ENCODE measurements at places on chromosomes 1 and 21.

- peak; percentile 73 for DNase-seq
These were observed 6.0 kb upstream of the PITHD1 start for GRCh38 chr1:23772049-23772853.

GRCh38 chr21:37168666-37169065, 95.6 kb downstream of the TTC3 start:
- DNase-seq: no peak

- no peak for DNase-seq
These were observed 10.5 kb downstream of the TMEM240 start for GRCh38 chr1:1529936-1530335.

DNA sequence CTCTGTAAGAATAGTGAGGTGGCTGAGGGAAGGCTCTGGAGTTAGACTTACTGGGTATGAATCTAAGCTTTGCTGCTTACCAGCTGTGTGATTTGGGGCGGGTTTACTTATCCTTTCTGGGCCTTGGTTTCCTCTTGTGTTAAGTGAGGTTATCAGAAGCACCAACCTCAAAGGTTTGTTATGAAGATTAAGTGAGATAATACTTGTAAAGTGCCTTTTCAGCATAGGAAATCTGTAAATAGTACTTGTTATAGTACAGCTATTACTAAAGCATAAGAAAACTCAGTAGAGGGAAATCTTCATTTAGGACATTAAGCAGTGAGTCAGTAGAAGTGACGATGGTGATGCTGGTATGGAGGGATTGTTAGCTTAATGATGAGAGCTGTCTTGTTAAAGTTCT, 12.1 kb downstream of the HHAT start:
- no peak for DNase-seq

DNA sequence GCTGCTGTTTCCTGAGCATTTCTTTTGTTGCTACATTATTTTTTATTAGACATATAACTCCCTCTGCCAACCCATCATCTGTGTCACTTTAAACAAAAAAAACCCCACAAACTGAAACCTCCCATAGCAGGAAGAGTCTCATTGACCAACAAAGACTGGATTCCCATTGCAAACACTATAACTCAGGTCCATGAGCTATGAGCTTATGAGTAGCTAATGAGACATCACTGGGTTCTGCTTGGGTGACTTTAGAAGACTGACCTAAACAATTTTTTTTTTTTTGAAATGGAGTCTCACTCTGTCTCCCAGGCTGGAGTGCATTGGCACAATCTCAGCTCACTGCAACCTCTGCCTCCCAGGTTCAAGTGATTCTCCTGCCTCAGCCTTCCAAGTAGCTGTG, 212.8 kb downstream of the LTN1 start:
- no peak for DNase-seq

GRCh38 chr1:33096363-33097005, 15.5 kb downstream of the AZIN2 start:
- DNase-seq: no peak
